Mucosa of gallbladder (tissue), 1 donor: ENCODE measurements at places on chromosomes 2 and 18.
A peak's percentile ranks its signal among the peaks of the same experiment; 100 is the strongest.

- DNase-seq, result peak; percentile 39
These were observed 366.9 kb upstream of the ZEB2 start for GRCh38 chr2:144886862-144887261.

DNA sequence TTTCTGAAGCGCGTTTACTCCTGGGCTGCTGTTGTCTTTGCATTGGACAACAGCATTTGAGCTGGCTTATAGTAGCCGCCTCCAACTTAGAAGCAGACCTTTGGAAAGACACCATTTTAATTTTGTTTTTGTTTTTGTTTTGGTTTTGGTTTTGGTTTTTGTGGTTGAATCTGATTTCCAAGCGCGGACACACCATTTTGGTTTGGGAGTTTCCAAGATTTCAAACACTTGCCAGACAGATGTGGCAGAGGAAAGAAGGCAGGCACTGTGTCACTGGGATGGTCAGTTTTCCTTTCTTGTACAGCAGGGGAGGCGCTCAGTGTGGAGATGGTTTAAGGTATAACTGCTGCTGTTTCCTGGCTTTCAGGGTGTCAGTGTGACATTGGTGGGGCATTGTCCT is 126.8 kb downstream of the LAMA3 start:
- no peak for DNase-seq

- no peak for DNase-seq
These were observed 1.8 kb downstream of the TLK1 start for GRCh38 chr2:171158790-171159371.

GRCh38 chr2:127829845-127830246 is 18.9 kb upstream of the WDR33 start:
- peak; percentile 16 for DNase-seq

DNA sequence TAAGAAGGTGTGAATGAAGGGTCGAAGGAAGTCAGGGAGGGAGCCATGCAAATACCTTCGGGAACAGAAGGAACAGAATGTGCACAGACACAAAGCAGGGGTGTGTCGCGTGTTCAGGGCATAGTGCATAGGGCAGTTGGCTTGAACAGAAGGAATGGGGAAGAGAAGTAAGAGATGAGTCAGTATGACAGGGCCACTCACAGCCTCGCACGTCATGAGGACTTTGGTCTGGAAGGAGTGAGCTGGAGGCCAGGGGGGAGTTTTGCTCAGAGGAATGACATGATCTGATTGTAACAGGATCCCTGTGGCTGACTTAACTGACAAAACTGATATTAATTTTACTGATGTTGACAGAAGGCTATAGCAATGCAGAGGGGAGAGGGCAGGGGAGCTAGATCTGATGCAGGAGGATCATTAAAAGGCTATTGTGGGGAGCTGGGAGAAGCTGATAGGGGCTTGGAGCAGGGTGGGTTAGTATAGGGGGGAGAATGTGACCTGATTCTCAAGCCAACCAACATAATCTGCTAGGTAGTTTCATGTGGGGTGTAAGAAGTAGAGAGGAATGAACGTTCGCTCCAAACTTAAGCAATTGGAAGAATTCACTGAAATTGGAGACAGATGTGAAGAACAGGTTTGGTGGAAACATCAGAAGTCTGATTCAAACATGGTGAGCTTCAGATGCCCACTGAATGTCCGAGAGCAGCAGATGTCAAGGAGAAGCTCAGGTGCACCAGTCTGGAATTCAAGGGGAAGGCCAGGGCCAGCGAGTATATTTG is 60.4 kb upstream of the COPS8 start:
- DNase-seq, result peak; percentile 88

DNA sequence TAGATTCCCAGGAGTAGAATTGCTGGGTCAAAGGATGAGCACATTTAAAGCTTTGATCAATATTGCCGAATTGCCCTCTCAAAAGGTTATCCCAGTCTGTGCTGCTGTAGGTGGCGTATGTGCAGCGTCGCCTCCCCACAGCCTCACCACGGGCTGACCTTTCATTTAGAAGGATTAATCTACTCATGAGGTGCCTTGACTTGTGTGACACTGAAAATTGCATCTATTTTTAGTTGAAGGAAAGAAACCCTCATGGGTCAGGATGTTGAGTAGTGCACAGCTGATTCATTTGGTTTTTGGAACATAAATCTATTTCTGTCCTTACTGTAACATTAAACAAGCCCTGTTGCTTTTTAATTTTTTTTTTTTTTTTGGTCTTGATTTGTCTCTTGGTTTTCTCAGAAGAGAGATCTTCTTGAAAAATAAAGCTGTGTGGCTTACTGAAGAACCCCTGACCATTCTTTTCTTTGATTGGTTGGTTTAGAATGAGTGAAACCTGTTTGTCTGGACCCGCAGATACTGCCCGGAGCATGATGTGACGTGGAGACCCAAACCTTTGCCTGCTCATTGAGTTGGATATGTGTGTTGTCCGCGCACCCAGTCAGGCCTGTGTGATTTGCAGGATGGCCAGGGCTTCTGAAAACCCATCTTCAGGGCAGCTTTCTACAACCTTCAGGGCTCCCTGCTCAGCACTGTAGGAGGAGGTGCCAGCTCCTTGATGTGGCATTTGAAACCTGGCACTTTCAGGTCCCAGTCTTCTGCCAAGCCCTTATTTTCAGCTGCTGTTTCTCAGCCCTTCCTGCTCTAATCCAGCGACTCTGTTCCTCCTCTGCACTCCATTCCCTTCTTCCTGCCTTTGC is 61.0 kb downstream of the LPIN1 start:
- DNase-seq, result no peak

DNA sequence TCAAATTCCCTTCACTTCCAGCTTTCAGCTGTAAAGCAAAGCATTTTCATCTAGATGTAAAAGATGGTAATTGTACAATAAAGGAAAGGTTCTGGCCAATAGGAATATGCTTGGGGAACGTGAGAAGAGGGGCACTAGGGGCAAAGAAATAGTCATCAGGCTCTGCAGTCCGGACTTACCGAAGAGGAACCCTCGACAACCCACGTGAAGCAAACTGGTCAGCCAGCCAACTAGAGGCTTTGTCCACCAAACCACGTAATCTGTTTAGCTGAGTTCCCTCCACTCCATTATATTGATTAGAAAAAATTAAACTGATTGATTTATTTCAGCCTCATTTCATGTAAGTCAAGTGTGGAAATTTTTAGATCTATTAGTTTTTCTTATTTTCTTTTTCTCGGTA is 300.4 kb upstream of the FANCL start:
- DNase-seq, result no peak

- no peak for DNase-seq
These were observed 395.5 kb upstream of the HNRNPA3 start for GRCh38 chr2:176817061-176817565.

DNA sequence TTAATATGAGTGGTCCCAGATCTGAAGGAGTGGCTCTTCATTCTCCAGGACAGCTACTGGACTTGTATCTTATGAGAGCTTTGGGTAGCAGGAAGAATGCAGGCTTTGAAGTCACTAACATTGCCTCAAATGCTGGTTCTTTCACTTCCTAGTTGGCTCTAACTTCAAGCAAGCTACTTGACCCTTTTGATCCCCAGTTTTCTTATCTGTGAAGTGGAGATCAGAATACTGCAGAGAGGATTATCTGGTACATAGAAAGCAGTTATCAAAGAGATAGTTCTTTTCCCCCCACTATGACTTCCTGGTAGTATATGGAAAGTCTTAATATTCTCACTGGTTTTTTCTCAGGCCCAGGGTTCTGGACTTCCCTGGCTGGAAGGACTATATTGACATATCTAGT is 3.4 kb upstream of the PLCL1 start:
- DNase-seq, result no peak

- DNase-seq, result no peak
These were observed 190.8 kb downstream of the RNF152 start for GRCh38 chr18:61702007-61702406.

DNA sequence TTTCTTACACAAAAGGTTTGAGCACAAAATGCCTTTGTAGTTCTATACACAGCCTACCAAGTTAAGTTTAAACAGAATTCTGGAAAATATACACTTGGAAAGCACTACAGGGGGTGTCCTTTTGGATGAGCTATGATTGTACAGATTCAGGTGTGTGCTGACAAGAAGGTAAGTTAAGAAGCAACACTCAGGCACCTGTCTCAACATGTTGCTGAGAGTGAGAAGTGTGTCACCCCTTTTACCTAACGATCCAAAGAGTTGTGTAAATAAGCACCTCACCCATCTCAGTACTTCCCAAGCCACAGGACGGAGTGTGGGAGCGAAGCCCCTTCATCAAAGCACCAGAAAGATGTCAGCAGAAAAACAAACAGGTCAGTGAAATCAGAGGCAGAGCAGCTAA is 109.5 kb upstream of the DAPL1 start:
- DNase-seq, result no peak

GRCh38 chr2:191802180-191802579 is 44.7 kb downstream of the CAVIN2 start:
- DNase-seq, result no peak

GRCh38 chr2:45781464-45781811 is 130.0 kb downstream of the PRKCE start:
- DNase-seq, result no peak

DNA sequence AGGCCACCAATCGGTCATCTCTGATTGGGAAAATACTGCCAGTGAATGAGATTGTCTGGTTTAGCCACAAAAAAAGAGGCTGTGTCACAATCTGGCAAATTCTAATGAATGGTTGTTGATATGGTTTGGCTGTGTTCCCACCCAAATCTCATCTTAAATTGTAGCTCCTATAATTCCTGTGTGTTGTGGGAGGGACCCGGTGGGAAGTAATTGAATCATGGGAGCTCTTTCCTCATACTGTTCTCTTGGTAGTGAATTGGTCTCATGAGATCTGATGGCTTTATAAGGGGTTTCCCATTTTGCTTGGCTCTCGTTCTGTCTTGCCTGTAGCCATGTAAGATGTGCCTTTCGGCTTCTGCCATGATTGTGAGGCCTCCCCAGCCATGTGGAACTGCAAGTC is 838.3 kb downstream of the SLC4A3 start:
- no peak for DNase-seq

GRCh38 chr2:159208438-159208837 is 78.1 kb downstream of the WDSUB1 start:
- no peak for DNase-seq

DNA sequence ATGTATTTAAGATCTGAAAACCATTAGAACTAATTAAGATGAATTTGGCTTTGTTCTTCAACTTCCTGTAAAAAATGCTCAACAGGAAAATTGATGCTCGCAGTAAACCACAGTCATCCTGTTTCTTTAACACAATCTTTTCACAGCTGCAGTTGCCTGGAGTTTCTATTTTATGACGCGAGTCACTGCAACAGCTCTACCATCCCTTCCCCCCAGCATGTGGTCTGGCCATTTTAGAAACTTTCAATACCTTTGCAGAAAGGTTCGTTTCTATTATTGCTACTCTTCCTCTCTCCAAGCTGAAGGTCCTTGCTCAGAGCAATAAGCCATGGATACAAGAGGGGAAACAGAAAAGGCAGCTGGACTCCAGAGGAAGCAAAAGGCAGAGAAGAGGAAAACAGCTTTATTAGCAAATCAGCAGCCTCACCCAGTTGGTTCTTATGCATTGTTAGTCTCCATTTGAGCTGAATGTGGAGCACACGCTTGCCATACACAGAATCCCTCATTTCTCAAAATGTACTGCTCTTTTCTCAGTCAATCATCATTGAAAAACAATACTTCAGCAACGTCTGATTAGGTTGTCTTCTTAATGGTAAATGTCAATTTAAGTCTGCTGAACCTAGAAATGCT is 3.9 kb downstream of the WIPF1 start:
- peak; percentile 52 for DNase-seq

DNA sequence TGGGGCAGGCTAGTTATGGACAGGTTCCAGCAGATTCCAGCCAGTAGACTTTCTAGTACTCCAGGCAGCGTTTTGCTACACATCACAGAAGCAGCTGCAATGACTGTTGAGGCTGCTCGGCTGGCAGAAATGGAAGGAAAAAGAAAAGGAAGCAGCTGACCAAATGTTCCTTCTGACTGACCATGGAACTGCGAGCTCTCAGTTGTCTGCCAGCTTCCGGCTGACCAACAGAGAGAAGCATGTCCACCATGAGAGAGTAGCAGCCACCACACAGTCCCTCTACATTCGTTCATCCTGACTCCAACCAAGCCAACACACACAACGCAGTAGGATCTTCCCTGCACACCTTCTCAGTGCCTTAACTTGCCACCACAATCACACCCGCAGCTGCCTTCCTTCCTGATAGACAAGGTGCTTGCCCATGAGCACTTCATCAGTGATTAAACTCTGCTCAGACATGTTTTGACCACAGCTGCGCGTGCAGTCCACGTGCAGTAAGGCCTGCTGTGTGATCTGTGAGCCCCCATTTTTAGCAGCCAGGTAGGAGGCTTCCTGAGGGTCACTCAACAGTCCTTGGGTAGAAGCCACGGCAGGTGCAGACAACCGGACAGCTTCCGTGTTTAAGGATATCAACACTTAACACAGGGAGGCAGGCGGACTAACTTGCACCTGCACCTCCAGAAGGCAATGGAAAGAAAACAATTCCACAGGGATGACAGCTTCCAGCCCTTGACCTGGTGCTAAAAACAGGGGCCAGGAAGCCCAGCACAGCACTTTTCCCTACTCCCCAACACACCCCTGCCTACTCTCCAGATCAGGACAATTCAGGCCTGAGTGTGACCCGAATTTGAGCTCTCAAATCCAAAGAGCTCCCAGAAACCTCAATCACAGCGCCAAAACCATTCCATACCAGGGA is 996 bp downstream of the TGFBRAP1 start:
- peak; percentile 17 for DNase-seq

DNA sequence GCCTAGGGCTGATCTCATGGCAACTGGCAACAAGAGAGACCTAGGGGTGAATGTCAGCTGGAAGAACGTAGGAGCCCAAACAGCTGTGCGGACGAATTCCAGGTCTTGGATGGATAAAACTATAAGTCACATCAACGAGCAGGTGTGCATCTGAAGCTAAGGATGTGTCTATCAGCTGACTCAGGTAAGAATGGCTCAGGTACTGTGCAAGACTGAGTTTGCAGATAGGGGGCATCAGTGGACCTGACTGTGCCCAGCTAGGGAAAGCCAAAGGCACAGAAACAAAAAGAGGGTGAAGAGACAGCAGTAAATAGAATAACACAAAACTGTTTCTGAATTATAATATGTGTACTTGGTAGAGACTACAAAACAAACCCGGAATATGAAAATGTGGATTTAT is 357.3 kb downstream of the ZEB2 start:
- peak; percentile 22 for DNase-seq

DNA sequence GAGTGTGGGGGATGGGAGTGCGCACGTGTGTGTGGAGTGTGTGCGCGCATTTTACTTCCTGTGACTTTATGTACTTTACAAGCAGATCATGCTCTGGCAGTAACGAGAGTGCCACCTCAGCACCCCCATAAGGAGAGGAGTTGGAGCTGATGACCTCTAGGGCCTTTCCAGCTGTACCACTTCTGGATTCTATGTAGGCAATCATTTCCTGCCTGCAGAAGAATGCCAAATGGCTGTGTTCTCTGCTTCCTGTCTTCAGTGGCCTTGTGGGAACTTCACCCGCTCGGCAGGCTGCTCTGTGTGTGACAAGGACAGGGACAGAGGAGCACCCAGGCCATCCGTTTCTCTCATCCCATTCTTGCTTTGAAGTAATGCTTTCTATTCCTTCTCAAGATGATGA is 22.8 kb upstream of the ZNF385B start:
- DNase-seq, result no peak

- no peak for DNase-seq
These were observed 92.1 kb downstream of the RPRM start for GRCh38 chr2:153386481-153386897.
